ENCODE measurements at places on chromosomes 1 and 21. TPM values are rescaled to one million over a fixed set of nuclear protein-coding genes. Genes with fewer than 3 reads are reported as not detected.

Gene TTC3
- total RNA-seq, result 140 TPM

Gene CRB1
- total RNA-seq, result 0.28 TPM

Gene FAM76A
- 4.0 TPM for total RNA-seq

Gene AADACL3
- not detected for total RNA-seq

Gene RAB3B
- 9.2 TPM for total RNA-seq

Gene SLAMF7
- total RNA-seq, result 0.55 TPM

Gene HTR1D
- not detected for total RNA-seq

Gene ADAMTSL4
- total RNA-seq, result 4.5 TPM

Gene DTL
- 0.70 TPM for total RNA-seq

Gene OR2T33
- not detected for total RNA-seq

Gene CEP104
- 24.5 TPM for total RNA-seq

Gene SFT2D2
- total RNA-seq, result 54.8 TPM

Gene HORMAD1
- total RNA-seq, result 0.46 TPM

Gene C1QB
- 1,914 TPM for total RNA-seq

Gene ALG14
- 20.2 TPM for total RNA-seq

Gene CDKN2C
- 24.1 TPM for total RNA-seq

Gene RBM11
- 1.9 TPM for total RNA-seq

Gene SRRM1
- total RNA-seq, result 95.8 TPM

Gene IFI44L
- total RNA-seq, result 13.6 TPM

Gene DCAF6
- total RNA-seq, result 113 TPM

Gene SPRR4
- total RNA-seq, result not detected

Gene NBPF8
- total RNA-seq, result 5.8 TPM

Gene TMEM240
- total RNA-seq, result 2.0 TPM

Gene OR6N1
- not detected for total RNA-seq

Gene CFAP141
- total RNA-seq, result not detected

Gene KIAA0040
- total RNA-seq, result 16.2 TPM

Data from adrenal gland (tissue), 19 donors.